ENCODE measurements at places on chromosomes 6 and 20. TPM values are rescaled to one million over a fixed set of nuclear protein-coding genes. Genes with fewer than 3 reads are reported as not detected.

FOXC1 gene
- polyA plus RNA-seq, result 2.2 TPM

DNA sequence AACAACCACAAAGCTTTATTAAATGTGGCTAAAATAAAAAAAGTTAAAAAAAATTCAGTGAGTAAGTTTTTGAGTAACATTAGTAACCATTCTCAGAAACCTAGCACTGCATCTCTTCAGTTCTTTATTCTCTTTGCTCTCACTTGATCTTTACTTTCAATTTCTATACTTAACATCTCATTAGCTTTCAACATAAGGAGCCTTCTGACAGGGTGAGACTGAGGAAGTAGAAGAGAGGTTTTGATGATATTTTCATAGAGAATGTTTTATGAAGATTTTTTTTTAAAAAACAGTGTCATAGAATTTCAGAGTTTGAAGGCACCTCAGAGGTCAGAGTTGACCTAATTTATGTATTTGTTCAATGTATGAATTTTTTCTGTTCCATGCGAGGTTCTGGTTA, 60.8 kb downstream of the FAM83B start:
- no peak for DNase-seq

DNA sequence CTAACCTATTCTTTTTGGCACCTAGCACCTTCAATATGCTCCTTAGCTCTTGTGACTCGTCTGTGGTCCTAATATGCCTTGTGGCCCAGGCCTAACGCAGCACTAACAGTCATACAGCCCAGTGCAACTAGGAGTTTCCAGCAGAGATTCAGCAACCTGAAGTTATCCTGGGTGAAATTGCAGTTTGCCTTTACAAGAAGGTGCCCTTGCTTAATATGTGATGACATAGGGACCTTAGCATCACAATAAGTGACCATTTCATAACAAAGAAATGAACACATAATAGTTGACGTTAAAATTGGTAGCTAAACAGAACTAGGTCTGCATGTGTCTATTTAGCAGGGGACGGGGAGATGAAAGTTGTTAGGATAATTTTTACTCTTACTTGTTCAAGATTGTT, 10.1 kb downstream of the FIG4 start:
- DNase-seq, result no peak

DNA sequence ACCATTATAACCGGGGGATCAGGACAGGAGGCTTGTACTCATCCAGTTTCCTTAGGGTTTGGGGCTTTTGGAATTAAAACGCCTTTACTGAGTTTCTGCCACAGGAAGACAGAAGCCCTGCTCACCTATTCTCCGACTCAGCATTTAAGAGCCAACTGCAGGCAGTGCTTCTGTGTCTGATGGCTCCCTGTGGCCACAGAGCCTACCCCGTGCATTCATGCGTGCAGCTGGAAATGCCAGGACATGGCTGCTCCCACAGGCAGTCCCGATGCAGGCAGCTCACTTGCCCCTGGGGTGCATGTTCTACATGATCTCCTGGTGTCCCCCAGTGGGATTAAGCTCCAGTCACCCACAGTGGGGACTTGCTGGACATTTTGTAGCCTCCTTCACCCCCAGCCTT, 22.2 kb downstream of the ZNF831 start:
- DNase-seq, result no peak

GRCh38 chr6:108116546-108117426, 42.2 kb upstream of the OSTM1 start:
- DNase-seq, result peak; percentile 26

RCAN2 gene
- 3.6 TPM for polyA plus RNA-seq

DNA sequence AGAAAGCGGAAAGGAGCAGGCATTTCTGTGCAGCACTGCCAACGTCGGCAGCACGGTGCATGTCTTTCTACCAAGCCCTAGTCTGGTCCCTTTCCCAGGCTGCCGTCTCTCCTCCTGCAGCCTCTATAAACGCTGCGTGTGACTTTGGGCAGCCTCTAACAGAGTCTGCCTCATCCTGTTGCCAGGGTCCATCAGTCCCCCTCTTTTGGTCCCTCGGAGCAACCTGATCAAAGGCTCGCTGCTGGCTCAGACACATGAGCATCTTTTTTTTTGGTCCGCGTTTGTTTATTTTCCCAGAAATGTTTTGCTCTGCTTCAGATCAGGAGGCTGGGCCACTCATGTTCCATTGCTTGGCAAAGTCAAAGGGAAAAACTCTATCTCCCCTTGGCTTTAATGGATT, 166.8 kb upstream of the CST7 start:
- DNase-seq, result no peak

CYP21A2 gene
- 0.35 TPM for polyA plus RNA-seq

DNA sequence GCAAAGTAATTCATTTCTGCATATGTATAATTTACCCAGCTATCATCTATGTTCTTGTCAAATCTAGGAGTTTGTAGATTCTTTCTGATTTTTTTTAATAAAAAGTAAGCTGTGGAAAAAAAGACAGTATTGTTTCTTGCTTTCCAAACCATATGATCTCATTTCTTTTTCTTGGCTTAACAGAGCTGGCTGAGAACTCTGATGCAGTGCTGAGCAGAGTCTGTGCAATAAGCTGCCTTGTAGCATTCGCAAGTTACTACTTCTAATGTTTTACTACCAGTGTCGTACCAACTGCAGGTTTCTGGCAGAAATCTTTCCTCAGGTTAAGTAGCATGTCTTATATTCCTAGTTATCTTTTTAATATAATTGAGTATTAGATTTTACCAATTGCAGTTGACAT, 15.6 kb downstream of the RRBP1 start:
- peak; percentile 85 for DNase-seq

DNA sequence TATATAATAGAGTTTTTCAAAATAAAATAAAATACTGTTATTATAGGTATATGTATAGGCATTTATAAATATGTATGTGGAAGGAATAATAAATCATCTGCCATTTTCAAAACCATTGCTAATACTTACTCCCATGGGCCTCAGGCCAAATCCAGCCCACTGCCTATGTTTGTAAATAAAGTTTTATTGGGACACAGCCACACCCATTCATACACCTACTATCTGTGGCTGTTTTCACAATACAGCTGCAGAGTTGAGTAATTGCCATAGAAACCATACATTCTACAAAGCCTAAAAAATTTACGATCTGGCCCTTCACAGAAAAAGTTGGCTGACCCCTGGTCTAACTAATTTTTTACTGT, 9.5 kb downstream of the ALDH5A1 start:
- DNase-seq, result no peak

RAET1L gene
- not detected for polyA plus RNA-seq

DNA sequence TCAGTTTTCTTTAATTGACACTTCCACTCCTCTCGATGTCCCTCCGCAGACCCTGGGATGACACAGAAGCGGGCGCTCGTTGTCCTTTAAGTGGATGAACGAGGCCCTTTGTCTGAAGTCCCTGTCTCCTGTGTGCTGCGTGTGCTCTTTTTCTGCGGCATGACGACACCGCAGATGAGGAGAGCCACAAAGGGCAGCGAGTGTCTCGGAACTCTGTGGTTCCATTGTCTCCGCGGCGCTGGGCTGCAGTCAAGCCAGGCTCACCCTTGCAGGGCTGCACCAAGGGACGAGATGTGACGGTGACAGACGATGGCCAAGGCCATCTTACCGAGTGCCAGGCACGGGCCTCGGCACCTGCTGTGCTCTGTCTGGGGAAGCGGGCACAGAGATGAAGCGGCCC, 10.6 kb downstream of the PRR18 start:
- no peak for DNase-seq

ARFGAP1 gene
- 75.5 TPM for polyA plus RNA-seq

DNA sequence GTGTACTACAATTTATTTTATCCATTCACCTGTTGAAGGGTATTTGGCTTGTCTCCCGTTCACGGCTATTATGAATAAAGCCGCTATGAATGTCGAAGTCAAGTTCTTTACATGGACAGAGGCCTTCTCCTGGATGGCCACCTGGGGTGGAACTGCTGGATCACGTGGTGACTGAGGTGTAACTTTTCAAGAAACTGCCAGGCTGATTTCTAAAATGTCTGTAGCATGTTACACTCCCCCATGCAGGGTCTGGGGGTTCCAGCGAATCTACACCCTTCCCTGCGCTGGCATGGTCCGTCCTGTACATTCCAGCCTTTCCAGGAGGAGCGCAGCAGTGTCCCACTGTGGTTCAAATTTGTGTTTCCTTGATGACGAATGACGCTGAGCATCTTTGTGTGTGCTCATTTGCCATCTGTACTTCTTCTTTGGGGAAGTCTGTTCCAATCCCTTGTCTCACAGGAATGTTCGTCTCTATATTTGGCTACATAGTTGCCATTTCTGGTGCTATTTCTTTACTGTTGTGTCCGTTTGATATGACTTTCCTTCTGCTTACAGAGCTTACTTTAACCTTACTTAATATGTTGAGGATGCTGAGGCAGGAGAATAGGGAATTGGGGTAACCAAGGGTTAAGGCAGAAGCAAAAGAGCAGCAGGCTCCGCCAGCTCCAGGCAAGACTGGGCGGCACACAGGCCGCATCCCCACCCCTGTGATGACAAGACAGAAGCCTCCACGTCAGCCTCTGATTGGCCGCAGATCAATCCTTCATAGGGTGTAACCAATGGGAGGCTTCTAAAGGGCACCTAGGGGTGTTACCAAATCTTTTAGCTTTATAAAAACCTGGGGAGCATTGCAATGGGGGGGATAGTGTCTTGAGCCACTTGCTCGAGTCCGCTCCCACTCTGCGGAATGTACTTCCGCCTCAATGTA, 106.6 kb downstream of the TAF4 start:
- no peak for DNase-seq

MUCL3 gene
- 0.05 TPM for polyA plus RNA-seq

DNA sequence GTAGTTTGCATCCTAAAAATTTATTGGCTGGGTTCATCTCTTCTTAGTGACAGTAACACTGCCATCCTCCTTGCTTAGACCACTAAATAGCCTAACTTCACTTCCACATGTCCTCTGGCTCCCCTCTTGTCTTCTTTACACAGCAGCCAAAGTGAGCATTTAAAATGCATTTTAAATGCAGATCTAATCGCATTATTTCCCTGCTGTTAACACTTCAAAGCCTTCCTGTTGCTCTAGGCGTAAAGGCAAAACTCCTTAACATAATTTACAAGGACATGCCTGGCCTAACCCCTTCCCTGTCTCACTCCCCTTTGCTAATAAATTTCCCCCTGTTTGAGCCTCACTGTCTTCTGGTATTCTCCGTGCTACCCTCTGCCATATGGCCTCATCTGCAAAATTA, 26.5 kb downstream of the NKAIN2 start:
- no peak for DNase-seq

GRCh38 chr20:44513871-44514270, 8.0 kb downstream of the SERINC3 start:
- no peak for DNase-seq

DNA sequence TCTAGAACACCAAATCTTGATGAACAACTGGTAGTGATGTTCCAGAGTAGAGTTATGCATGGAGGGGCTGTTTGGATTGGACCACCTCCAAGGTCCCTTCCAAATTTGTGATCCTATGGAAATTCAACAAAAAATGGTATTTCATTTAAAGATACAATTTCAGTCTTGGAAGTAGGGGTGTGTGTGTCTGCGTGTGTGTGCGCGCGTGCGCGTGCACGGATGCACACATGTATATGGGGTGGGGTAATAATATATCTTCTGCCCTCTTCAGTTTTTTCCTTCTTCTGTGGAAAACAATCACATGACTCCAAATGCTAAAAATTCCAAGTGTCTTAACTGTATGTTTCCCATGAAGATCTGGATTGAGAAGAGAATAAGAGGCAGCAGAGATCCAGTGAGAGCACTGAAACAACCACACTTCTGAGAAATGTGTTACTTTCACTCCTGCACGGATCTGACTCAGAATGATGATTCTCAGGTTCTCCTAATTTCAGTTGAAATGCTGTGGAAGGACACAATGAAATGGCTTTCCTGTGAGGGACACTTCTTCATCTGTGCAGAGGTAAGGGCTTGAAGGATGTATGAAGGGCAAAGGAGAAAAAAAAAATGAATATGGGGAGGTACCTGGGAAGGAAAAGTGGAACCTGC, 10.6 kb upstream of the IL17F start:
- no peak for DNase-seq

GRCh38 chr6:33080127-33081089, 4.6 kb downstream of the HLA-DPB1 start:
- peak; percentile 54 for DNase-seq

DNA sequence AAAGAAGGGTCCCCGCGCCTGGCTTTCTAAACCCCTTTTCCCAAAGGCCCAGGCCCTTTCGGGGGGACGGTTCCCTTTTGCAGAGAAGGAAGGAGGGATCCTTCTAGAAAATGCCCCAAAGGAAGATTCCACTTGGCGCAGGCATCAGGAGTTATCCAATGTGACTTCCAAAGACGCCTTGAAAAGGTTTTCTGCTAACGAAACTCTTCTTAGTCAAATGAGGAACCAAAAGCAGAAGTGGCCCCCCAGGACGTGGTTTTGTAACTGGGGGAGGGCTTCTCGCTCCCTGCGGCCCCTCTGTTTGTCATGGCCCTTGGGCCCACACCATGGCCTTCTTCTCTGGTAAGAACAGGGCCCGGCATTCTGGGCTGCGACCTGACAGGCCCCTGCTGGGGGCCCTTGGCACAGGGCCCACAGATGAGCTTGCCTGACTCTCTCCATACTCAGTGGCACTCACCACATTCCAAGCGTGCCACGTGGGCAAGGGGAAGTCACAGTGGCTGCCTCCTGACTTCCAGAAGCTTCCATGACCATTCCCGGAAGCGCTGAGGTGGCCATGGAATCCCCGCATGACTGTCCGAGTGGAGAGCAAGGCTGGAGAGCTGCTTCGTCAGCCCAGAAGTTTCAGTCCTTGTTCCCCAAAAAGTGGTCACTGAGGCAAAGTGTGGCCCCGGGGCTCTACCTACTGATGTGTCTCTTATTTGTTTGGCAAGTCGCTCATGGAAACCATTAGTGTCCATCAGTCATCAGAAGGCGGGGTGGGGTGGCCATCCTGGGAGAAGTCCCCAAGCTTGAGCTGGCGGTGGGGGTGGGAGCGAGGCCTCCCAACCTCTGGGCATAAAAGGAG, 834 bp upstream of the CTSZ start:
- peak; percentile 60 for DNase-seq

GRCh38 chr6:164114651-164115050, 700.1 kb downstream of the QKI start:
- no peak for DNase-seq

ZFP57 gene
- not detected for polyA plus RNA-seq

TLDC2 gene
- 0.71 TPM for polyA plus RNA-seq

DNA sequence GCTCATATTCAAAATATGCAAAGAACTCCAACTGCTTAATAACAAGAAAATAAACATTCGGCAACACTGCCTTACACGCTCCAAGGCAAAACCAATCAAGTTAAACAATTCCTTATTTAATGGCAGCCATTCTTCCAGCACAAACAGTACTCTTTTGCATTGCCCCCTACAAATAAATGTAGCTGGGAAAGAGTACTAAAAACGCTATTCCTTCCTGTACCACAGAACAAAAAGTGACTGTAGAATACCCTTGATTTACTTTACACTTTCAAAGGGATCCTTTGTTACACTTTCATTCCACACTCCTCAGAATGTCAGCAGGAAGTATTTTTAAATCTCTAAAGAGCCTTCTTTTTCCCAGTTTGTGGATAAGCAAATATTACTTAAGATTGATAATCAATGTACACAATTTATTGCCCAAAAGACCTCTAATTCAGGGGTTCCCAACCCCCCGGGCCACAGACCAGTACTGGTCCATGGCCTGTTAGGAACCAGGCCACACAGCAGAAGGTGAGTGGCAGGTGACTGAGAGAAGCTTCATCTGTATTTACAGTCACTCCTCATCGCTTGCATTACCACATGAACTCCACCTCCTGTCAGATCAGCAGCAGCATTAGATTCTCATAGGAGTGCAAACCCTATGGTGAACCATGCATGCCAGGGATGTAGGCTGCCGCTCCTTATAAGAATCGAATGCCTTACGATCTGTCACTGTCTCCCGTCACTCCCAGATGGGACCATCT, 51.6 kb downstream of the MBOAT1 start:
- no peak for DNase-seq

Data from muscle of back (tissue), 13 donors.